ENCODE measurements at places on chromosomes 2 and 18. TPM values are rescaled to one million over a fixed set of nuclear protein-coding genes. Genes with fewer than 3 reads are reported as not detected.

KIF3C gene
- 3.5 TPM for total RNA-seq

- DNase-seq = no peak
These were observed 1894.9 kb upstream of the LRRTM1 start for GRCh38 chr2:82199493-82199852.

- no peak for DNase-seq
These were observed 25.3 kb downstream of the PAX8 start for GRCh38 chr2:113253453-113253852.

UGT1A3 gene
- total RNA-seq = not detected

GRCh38 chr2:238563551-238563950, 136.8 kb downstream of the ASB1 start:
- DNase-seq = no peak

- DNase-seq = no peak
These were observed 5.4 kb downstream of the IMMT start for GRCh38 chr2:86189782-86190416.

DNA sequence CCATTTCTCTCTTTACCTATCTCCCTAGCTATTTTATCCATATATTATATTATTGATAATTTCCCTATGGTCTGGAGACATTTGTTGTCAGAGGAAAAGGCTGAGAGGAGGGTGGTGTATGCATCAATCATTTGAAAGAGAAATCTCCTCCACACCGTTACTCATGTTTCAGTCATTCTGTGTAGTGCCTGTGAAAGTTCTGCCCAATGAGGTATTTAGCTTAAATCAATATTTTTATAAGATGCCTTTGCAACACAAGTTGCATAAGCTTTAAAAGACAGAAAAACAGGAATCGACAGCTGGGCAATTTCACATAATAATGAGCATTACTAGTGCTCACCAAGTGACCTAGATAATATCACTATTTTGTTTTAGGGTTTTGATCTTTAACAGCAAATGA, 363.7 kb upstream of the FSIP2 start:
- DNase-seq = no peak

DNA sequence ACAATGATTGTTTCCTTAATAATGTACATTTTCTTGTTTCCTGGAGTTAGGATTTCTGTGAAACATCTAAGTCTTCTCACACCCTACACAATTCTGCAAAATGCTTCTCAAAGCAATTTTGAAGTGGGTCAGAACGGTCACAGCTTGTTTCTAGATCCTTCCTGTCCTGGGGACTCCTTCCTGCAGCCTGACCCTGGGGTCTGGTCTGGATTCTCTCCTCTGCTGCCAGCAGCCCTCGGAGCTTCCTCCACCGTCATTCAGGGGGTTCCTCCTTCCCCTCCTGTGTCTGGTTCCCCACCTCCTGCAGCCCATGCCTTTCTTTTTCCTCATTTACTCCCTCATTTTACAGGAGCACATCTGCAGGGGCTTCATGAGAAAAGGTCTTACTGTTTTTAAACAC, 322.1 kb downstream of the AGPS start:
- DNase-seq = no peak

Data from omental fat pad (tissue), 4 donors.